Testis (tissue), 5 donors: ENCODE measurements at places on chromosomes 3 and 15. TPM values are rescaled to one million over a fixed set of nuclear protein-coding genes. Genes with fewer than 3 reads are reported as not detected.

P2RY13 gene
- not detected for total RNA-seq

GRCh38 chr3:162612991-162613390, 1116.4 kb downstream of the OTOL1 start:
- DNase-seq: no peak

- DNase-seq: no peak
These were observed 8.2 kb upstream of the PSTPIP1 start for GRCh38 chr15:76986743-76987142.

GRCh38 chr3:123282461-123282860, 80.7 kb downstream of the SEC22A start:
- DNase-seq: no peak

GRCh38 chr3:10968401-10968800, 24.1 kb upstream of the SLC6A1 start:
- no peak for DNase-seq

- DNase-seq: no peak
These were observed 47.9 kb upstream of the TRAK1 start for GRCh38 chr3:42043099-42043813.

- DNase-seq: no peak
These were observed 26.4 kb upstream of the MME start for GRCh38 chr3:155053756-155054155.

TMOD3 gene
- total RNA-seq: 15.6 TPM

- DNase-seq: no peak
These were observed 85.2 kb downstream of the FBLN2 start for GRCh38 chr3:13634151-13634550.

DNA sequence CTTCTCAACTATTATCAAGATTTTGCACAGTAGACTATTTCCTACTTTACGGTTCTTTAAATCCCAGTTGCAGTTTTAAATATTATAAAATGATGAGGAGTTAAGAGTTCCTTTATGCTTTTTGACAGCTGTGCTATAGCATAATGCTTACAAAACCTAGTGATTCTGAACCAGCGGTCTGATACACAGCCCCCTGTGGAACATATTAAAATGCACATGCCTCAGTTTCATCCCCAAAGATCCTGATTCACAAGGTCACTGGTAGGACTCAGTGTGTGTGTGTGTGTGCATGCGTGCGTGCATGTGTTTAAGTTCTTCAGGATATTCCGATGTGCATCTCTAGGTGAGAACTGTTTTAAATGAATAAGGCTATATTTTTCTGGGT, 330.1 kb upstream of the TPM1 start:
- no peak for DNase-seq

- DNase-seq: no peak
These were observed 119.0 kb upstream of the LPP start for GRCh38 chr3:188034989-188035388.

GRCh38 chr3:113783980-113784379, 37.1 kb downstream of the ATP6V1A start:
- DNase-seq: no peak

USF3 gene
- 25.4 TPM for total RNA-seq

AQP9 gene
- not detected for total RNA-seq

GRCh38 chr3:99499235-99500158, 138.9 kb upstream of the COL8A1 start:
- peak; percentile 60 for DNase-seq

GRCh38 chr3:142007710-142008399, 131.4 kb downstream of the ATP1B3 start:
- DNase-seq: peak; percentile 48

CFAP91 gene
- 47.6 TPM for total RNA-seq

GRCh38 chr15:82833362-82833682, 23.9 kb downstream of the WHAMM start:
- DNase-seq: no peak

FBXO40 gene
- 0.68 TPM for total RNA-seq

GRCh38 chr15:27550635-27551034, 548.5 kb downstream of the OCA2 start:
- no peak for DNase-seq

GABRR3 gene
- 0.55 TPM for total RNA-seq

DNA sequence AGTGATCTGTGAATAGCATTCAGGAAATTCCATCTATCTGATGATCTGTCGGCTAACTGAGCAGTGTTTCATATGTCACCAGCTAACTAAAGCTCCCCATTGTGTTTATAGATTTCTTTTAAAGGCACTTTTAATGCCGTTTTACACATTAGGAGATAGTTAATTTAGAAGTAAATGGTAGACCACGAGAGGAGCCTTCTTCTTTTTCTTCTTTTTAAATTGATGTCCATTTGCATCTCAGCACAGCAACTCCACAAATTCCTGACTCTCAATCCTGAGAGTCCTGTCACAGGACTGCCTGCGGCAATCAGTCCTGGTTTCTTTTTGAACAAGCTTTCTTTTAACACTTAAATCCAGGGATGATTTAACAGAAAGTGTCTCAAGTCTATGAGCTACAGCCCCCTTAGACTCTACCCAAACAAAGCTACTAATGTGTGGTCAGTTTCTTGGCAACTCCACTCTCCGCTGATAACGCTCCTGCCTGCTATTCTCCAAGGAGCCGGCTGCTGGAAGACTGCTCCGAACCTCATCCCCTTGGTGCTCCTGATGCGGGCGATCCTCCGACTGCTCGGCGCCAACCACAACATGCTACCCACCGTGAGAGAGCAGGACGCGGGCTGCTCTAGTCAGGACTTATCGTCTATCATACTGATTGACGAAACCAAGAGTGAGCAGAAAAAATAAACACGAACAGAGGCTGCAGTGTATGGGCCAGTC, 421.4 kb downstream of the MECOM start:
- peak; percentile 31 for DNase-seq
